EH (cell line): ENCODE measurements at places on chromosomes 6 and 20.

DNA sequence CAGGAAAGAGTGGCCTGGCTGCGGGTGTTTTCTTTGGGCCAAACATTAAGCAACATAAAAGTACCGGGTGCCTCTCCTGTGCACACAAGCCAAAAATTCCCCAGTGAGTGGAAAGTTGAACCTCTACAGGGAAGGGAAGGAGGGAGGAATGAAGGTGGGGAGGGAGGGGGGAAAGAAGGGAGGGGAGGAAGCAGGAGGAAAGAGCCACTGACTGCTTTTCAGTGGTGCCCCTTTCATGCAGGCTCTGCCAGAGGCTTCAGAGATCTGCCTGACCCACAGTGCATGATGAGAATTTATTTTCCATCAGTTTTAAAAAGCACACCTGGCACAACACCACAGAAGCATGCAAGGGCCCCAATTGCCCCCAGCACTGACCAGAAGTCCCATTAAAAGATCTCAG is 27.5 kb upstream of the AVP start:
- no peak for DNase-seq

DNA sequence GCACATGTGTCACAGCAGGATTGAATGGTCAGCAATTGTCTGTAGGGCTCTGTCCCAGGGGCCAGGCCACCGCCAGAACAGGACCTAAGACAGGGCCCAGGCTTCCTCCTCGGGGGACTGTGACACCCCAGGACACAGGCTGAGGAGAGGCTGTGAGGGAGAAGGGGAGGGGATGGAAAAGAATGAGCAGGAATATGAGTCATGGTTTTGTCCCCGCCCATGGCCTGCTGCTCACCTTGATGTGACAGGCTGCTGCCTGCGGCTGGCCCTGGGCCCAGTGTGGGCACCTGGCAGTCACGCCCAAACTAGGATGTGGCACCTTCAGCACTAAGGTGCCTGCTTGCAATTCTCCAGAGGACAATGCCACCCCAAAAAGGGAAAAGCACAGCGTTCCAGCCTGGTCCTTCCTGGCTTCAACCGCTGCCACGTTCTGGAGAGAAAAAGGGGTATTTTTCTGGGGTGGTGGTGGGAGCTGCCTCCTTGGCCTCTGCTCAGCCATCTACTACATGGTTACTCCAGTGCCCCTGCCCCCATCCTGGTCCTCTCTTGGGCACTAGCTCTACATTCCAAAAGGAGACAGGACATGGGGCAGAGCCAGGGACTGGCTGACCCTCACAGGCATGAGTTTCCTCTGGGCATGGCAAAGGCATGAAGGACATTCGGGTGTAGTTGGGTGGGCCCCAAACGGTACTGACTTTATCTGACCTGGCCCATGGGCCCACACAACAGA is 93.4 kb downstream of the SLC22A23 start:
- no peak for DNase-seq

- peak; percentile 37 for DNase-seq
Observed at GRCh38 chr20:49712996-49713752, 504 bp downstream of the B4GALT5 start.

DNA sequence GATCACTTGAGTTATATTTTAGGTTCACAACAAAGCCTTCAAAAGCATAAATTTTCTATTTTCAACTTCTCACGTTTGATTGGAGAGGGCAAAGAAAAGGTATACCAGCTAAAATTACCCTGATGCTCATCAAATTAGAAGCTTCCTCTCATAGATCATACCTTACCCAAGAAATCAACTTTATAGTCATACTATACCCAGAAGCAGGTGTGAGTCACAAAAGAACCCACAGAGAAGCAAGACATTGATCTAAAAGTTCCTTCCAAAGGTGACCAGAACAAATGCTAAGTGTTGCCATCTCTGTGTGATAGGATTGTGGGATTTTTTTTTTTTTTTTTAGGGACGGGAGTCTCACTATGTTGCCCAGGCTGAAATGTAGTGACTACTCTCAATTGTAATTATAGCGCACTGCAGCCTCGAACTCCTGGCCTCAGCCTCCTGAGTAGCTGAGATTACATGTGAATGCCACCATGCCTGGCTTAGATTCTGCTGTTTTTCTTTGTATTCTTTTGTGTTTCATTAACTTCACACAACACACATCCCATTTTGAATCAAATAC is 3.3 kb downstream of the EIF2S2 start:
- DNase-seq = no peak

DNA sequence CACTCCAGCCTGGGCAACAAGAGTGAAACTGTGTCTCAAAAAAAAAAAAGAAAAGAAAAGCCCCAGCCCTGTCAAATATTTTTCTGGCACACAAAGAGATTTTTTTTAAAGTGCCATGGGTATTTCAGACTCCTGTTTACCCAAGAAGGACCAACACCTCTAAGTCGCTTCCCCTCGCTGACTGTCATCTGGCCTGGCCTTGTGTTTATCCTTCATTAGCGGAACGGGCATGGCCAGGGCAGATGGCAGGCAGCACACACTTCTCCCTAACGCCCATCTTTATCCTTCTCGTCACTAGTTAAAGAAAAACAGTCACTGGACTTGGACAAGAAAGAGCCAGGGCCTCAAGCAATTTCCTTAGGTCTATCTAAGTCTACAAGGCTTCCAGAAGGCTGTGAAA is 7.3 kb upstream of the CBFA2T2 start:
- DNase-seq = no peak

DNA sequence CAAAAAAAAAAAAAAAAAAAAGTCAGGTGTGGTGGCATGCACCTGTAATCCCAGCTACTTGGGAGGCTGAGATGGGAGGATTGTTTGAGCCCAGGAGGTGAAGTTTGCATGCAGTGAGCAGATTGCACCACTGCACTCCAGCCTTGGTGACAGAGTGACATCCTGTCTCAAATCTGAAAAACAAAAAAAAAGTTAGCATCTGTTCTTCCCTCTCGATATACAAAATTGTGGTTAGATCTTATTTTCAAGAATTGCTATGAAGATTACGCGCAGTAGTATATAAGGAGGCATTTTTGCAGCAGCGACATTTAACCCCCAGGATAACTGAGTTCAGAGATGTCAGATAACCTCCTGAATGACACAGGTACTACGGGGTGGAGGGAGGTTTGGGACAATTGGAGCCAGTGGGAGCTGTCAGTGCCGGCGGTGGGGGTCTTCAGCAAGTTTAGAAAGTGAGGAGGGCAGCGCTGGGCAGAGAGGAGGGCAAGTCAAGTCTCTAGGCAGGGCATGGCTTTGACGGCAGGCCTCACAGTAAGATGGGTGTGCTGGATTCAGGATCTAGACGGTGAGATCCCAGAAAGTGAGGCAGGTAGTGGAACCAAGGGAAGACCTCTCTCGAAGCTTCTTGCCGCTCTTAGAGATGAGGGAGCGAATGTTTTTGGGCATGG is 26.2 kb upstream of the MRPS18A start:
- DNase-seq = no peak

DNA sequence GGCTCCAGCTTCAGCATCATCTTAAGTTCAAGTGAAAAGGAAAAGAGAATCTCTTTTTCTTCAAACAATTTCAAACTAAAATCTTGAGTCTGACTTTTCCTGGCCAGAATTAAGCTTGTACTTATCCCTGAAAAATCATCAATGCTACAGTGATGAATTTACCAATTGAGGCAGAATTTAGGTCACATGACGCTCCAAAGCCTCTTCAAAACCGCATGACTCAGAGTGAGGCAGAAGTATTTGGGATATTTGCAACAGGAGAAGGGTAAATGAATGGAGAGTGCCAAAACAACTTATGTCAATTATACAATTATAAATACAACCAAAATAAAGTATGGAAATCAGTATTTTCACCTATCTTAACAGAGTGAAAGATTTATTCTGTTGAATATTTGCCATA is 515.5 kb downstream of the COL12A1 start:
- DNase-seq = peak; percentile 13

- DNase-seq = peak; percentile 54
Observed at GRCh38 chr6:74447013-74447412, 751.0 kb downstream of the CD109 start.
